Activated T-cell treated with anti-CD3 and anti-CD28 coated beads, Interleukin-2, amount 50 U/mL, for 72 hours (primary cell): ENCODE measurements at places on chromosomes 16 and 17. TPM values are rescaled to one million over a fixed set of nuclear protein-coding genes. Genes with fewer than 3 reads are reported as not detected.

DNA sequence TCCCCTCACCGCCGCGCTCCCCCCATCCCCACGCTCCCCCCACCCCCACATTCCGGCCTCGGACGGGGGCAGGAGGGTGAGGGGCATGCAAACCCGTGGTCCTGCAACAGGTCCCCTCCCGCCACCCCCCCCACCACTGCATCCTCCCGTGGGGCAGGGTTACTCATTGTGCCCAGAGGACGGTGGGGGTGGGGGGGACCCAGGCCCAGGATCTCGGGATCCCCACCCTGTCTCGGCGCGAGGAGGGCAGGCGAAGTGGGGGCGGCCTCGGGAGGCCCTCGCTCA is 8.5 kb downstream of the SLC22A31 start:
- no peak for DNase-seq

DNA sequence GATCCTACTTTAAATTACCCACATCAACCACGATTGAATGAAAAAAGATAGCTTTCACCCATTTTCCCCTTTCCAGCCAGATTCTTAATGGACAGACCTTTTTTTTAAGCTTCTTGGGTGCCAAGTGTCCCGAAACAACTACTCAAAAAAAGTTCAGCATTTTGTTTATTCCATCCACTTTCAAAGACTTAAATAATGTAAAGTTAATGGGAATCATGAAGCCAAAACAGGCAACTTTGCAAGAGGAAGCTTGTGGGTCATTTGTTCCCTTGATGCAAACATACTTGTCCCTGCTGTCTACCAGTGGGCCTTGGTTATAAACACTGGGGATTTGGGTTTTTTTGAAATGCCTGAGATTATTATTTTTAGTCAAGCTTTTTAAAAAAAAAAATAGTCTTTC is 414.0 kb upstream of the PSMD7 start:
- DNase-seq = no peak

DNA sequence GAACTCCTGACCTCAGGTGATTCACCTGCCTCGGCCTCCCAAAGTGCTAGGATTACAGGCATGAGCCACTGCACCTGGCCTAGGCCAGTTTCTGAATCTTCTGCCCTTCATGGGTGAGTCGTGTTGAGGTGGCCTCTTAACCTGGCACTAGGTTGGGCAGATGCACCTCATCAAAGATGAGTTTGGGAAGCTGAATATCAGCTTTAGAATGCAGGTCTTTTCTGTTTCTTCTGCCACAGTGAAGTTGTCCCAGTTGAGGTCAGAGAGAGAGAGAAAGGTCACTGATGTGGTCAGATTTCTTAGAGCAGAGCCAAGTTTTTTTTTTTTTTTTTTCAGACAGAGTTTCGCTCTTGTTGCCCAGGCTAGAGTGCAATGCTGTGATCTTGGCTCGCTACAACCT is 111.3 kb upstream of the WSCD1 start:
- no peak for DNase-seq

DNA sequence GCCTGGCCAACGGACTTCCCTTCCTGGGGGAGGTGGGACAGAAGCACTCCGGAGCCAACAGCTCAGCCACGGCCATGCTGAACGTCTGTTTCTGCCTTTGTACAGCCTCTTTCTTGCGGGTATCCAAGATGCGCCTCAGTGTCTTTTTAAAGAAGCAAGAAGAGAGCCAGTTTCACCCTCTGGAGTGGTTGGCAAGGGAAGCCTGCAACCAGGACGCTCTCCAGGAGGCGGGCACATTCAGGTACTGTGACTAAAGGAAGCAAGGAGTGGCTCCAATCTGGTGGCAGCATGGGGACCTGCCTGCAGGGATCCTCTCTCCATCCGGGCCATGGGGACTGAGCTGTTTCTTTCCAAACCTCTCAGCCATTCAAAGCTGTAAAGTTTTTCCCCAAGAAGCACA is 60.6 kb upstream of the ENDOV start:
- DNase-seq = no peak

DNA sequence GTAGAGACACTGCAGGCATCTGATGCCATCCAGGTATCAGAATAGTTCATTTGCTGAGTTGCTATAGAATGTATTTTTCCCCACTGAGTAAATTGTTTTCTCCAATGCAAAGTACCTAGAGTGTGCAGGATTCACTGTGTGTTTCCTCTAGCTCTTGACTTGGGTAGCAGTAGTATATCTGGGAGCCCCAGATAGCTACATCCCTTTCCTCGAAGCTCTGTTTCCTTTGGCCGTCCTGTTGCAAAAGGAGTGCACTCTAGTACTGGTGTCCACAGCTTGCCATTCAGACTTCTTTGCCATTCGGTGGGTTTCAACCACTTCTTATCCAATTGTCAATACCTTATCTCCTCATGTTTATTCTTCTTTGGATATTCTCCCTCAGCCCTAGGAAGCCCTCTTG is 12.8 kb downstream of the ABCA8 start:
- DNase-seq = no peak

- DNase-seq = no peak
Observed at GRCh38 chr16:67441271-67441753, 10.4 kb downstream of the HSD11B2 start.

GRCh38 chr17:61214753-61215152 is 184.9 kb upstream of the TBX2 start:
- no peak for DNase-seq

- DNase-seq = no peak
Observed at GRCh38 chr17:82844796-82845162, 5.0 kb upstream of the ZNF750 start.

- no peak for DNase-seq
Observed at GRCh38 chr17:4645642-4646041, 4.2 kb upstream of the ALOX15 start.

CCDC137 gene
- total RNA-seq = 46.5 TPM

VKORC1 gene
- total RNA-seq = 55.6 TPM

DHRS7C gene
- not detected for total RNA-seq

CMTM2 gene
- 0.31 TPM for total RNA-seq

QPRT gene
- 5.6 TPM for total RNA-seq

CHST5 gene
- 0.82 TPM for total RNA-seq

KRT20 gene
- total RNA-seq = not detected

TELO2 gene
- 34.7 TPM for total RNA-seq

KRT25 gene
- not detected for total RNA-seq
